Stimulated activated CD4-positive, alpha-beta T cell treated with anti-CD3 and anti-CD28 coated beads, Interleukin-15, amount 100 ng/mL, for 1 hour (primary cell): ENCODE measurements at places on chromosomes 12 and 14.

DNA sequence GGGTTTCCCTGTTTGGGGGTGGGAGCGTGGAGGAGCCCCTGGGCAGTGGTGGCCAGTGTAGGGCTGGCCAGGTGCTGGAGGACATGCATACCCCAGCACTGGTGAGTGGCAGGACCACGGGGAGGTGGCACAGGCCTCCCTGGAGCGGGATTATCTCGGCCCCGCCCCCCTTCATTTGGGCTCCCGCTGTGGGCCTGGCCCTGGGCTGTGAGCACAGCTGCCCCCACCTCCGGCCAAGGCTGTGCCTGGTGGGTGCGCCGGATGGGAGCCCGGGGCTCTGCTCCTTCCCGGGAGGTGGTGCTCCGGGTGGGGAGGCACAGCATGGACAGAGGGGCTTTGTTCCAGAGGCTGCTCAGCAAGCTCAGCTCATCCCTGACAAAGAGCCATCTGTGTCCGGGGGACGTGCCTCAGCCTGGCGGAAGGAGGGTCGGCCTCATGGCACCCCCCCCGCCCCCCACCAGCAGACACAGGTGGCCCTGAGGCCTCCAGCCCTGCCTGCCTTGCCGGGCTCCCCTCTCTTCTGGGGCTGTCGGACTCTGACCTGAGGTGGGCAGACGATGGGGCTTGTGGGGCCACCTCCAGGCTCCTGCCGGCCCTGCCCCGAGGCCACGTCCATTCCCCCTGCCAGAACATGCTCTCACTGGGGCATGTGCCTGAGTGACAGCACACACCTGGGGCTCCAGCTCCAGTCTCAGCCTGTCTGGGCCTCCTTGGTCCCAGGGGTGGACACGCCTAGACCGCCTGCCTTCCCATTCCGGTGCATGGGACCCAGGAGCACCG is 8.4 kb downstream of the TEDC1 start:
- DNase-seq = no peak

DNA sequence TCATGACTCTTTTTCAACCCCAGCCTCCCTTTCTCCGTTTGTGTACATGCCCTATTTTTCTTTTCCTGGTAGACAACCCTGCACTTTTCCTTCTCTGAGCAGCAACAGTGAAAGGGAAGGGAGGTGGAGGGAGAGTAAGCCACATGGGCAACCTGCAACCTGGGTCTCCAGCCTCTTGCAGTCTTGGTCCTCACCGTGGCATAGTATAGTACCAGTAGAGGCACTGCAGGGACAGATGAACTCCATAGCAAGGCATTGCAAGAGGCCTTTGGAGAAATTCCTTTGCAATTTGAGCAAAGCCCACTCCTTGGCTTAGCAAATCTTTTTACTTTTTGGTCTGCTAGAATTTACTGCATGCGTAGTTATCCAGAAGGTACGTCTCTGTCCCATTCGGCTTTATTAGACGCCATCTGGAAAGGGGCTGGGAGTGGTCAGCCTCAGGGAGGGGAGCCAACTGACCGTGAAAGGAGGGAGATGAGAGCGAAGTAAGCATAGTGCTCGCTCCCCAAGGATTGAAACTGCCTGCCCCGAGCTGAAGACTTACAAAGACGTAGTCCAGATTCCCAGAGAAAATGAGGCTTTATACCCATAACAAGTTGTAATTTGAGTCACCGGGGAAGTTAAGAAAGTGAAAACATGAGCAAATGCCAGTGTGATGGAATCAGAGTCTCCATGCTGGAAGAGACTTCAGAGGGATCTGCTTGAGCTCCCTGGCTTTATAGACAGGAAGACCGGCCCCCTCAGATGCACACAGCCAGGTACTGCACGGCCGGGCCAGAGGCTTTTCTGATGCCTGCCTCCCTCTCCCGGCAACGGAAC is 332.0 kb downstream of the CACNA1C start:
- DNase-seq = no peak

DNA sequence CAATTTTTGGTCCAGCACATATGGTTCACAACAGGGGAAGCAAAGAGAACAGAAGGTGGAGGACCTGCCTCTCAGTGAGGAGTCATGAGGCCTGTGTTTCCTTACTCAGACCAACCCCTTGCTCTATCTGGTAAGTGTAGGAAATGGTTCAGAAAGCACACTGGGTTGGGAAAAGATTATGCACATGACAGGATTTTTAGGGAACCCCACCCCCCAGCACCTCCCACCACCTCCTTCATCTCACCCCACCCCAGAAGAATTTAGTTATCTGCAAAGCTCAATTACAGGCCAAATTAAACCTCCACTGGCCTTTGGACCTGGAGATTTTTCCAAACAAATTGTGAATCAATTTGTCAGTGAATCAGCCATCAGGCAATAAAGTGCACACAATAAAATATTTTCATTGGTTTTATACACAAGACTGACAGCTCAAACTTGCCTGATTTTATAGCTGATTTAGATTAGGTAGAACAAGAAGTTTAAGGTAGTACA is 132.8 kb downstream of the DACT1 start:
- no peak for DNase-seq

- no peak for DNase-seq
Observed at GRCh38 chr12:122668268-122668667, 34.9 kb downstream of the HCAR2 start.

- no peak for DNase-seq
Observed at GRCh38 chr12:74317741-74318140, 219.9 kb upstream of the ATXN7L3B start.

DNA sequence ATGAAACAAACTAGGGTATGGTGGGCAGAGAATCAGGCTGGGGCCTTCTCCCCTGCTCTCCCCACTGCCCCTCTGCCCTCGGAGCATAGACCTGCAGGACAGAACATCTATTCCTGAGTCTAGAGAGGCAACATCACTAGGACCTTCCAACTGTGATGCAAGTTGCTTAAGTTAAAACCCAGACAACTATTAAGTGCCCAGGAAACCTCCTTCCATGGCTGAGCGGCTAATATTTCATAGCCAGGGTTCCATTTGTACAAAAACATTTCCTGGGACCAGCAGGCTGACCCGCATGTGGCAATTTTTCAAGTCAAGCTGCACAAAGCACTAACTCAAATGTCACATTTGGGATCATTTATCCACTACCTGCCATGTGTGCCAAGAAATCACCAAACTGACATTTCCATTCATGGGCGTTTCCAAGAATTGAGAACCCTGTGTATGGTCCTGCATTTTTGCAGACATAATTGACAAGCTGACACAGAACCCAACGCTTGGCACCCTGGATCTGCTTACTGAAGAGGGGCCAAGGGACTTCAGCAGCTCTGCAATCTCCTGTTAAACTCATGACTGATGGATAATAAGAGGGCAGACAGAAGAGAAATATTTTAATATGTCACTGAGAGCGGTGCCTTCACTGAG is 32.7 kb downstream of the NT5DC3 start:
- no peak for DNase-seq

DNA sequence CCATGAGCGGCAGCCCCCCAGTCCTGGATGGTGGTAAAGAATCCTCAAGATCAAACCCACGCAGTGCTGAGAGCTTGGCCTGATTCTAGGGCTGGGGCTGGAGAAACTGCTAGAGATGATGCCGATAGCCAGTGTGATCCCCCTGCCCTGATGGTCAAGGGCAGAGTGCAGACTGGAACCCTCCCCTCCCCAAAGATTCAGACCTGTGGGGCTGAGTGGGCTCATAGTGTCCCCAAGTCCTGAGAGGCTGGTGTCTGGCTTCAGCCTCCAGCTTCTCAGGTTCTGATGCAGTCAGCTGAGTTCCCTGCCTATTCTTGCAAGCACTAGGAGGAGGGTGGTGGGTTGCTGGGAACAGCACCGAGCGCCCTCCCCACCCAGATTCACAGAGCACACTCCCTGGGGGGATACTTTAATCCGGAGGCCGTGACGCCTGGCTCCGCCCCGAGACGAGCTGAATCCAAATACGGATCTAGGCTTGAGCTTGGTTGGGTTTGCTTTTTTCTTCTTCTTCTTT is 11.9 kb downstream of the RHOF start:
- no peak for DNase-seq

GRCh38 chr14:76921088-76921399 is 94.8 kb downstream of the LRRC74A start:
- DNase-seq = no peak

GRCh38 chr14:73250781-73251500 is 13.6 kb downstream of the PAPLN start:
- DNase-seq = no peak

DNA sequence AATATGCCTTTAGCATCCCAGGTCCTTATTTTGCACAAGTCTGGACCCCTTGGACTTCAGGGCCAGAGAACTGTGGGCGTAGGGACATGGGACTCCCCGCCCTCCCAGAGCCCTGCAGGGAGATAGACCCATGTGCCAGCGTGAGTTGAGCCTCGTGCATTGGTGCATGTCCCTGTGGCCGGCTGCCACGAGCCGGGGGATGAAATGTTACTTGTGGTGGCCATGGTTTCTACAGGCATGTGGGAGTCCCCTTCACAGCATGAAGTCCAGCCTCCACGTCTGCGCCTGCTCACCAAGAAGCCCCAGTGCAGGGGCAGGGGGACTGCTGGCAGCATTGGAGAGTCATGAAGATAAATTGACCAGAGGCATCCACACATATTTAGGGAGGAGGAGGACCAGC is 470.0 kb downstream of the BCL11B start:
- no peak for DNase-seq

GRCh38 chr12:64269161-64269560 is 47.1 kb upstream of the KICS2 start:
- DNase-seq = no peak

DNA sequence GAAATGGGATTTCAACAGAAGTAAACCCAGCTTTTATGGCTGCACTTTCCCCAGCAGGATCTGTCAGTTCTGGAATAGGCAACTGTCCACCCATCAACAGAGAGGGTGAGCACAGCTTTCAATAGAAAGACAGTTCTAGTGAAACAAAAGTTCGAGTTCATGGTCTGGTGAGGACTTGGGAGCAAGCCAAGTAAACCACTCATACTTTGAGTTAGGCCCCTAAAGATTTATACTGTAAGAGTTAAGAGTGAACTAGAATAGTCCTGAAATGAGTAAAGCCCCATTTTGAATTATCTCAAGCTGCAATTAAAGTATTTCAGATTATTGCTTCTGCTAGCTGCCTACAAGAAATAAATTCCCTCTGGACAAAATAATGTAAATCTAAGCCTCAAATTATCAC is 82.6 kb downstream of the METTL25 start:
- DNase-seq = no peak

- DNase-seq = no peak
Observed at GRCh38 chr12:53803194-53803593, 51.4 kb upstream of the CISTR start.

- DNase-seq = no peak
Observed at GRCh38 chr12:45234139-45234865, 18.4 kb downstream of the ANO6 start.

DNA sequence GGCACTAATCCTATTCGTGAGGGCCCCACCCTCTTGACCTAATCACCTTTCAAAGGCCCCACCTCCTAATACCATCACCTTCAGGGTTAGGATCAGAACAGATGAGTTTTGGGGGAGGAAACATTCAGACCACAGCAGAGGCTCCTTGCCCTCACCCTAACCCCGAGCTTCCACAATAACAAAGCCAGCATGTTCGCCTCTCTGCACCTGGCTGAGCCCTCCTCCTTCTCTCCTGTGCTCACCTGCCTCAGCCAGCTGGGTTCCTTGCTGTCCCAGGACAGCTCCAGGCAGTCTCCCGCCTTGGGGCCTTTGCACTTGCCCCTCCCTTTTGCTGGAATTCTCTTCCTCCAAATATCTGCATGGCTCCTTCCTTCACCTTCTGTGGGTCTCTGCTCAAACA is 9.7 kb upstream of the RAN start:
- DNase-seq = no peak

DNA sequence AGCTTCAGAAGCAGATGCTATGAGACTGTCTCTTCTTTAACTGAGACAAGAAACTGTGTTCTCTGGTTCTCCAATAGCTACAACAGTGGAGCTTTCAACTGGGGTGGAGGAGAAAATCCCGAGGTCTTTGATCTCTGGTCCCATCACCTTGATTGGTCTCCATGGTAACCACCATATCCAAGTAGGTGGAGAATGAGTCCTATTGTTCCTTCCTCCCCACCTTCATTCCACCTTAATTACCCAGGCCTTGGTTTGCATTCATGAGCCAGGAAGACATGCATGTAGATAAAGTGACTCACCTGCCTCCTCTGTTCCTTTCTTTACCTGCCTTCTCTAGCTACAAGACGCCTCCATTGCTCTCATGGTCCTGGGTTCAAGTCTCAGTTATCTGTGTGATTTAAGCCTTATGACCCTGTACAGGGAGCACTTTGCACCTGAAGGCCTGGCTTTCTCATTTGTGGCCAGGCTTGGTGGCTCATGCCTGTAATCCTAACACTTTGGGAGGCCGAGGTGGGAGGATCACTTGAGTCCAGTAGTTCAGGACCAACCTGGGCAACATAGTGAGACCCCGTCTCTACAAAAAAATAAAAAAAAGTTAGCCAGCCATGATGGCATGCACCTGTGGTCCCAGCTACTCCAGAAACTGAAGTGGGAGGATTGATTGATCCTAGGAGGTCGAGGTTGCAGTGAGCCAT is 157.7 kb upstream of the TBX3 start:
- DNase-seq = no peak

DNA sequence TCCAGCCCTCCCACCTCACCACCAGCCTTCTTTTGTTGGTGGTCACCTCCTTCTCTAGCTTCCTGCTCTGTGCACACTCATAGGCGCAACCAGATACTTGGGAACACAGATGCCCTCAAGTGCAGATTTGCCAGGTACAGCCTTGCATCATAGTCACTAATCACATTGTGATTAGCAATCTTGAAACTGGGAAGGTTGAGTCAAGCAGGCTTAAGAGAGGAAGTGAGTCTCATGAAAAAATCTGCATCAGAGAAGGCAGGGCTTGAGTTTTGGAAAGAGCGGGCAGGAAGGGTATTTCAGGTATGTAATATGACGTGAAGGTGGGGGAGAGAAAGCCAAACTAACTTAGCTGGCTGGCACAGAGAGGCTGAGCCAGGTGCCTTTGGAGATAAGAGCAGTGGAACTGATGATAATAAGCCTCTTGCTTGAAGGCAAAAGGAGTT is 2.7 kb upstream of the RABGGTA start:
- DNase-seq = no peak

GRCh38 chr12:118402251-118402650 is 25.9 kb downstream of the SUDS3 start:
- no peak for DNase-seq

DNA sequence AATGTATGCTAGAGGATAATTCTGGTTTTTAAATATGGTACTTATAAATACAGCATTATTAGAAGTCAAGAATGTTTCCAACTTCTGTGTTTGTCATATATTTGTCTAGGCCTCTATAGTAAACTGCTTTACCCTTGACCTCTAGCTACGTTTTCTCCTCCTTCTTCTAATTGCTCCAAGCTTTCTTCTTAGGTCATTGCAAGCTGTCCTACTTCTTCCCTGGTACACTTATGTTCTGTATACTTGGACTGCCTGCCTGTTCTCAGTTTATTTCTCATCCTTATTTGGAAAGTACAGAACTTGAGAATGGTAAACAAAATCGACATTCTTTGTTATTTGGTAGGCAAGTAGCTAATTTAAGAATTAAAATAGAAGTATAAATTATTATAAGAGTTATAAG is 23.9 kb upstream of the ATP2B1 start:
- no peak for DNase-seq

GRCh38 chr12:119340578-119340977 is 6.0 kb downstream of the CCDC60 start:
- no peak for DNase-seq
